ENCODE measurements at places on chromosomes 2 and 18.

DNA sequence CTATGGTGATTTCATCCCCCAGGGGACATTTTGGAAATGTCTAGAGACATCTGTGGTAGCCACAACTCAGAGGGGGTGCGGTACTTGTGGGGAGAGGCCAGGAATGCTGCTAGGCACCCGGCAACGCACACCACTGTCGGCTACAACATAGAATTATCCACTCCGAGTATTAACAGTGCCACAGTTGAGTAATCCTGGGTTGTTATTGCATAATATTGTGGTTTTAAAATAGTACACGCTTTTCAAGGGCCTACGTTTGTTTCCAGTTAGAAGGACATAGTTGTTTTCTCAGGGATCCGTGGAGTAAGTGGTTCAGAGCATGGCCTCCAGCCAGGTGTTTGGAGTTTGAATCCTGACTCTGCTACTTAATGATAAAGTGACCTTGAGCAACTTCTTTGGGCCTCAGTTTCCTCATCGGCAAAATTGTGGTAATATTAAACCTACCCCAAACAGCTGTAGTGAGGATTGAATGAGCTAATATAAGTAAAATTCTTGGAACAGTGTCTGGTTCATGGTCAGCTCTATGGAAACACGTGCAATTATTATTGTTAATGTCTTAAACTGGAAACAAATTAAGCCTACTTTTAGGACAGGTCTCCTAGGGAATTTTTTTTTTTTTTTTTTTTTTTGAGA, 24.5 kb downstream of the CYP27A1 start:
- DNase-seq, result no peak

DNA sequence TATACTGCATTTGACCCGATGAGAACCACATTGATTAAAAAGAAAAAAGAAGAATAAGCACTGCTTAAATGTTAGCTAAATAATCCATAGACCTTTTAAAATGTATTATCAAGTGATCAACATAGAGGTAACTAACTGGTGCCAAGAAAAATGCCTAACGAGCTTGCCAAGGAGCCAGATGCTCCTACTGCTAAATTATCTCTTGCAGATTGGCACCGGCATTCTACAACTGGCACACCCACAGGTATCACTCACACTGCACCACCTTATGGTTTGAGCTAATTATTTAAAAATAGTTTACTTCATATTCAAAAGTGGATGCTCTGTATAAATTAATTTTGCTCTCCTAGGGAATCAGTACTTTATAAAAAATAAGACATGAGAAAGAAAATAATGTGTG, 341.6 kb upstream of the CDH7 start:
- no peak for DNase-seq

- DNase-seq, result no peak
Observed at GRCh38 chr2:117536139-117536538, 278.4 kb upstream of the DDX18 start.

GRCh38 chr2:132607426-132608090, 62.4 kb downstream of the LYPD1 start:
- no peak for DNase-seq

- no peak for DNase-seq
Observed at GRCh38 chr2:159518321-159519005, 97.9 kb downstream of the BAZ2B start.

- no peak for DNase-seq
Observed at GRCh38 chr2:9309147-9309546, 102.5 kb downstream of the ASAP2 start.

- DNase-seq, result no peak
Observed at GRCh38 chr2:123101434-123101833, 923.7 kb upstream of the CNTNAP5 start.

DNA sequence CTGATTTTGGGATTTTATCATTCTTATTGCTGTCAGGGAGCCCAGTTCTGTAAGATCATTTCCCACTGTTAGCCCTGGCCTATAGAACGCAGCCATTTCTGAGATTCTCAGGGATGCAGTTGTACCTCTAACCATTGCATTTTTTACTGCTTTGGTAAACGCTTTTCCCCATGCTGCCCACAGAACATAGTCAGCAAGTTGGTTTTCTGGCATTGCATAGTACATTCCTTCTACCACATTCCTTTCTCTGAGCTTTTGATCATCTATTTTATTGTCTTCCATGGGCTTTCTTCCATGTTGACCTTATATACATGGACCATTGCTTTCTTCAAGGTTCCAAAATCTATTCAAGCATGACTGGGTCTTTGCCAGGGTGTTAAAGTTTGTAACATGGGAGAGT, 86.8 kb upstream of the ST6GAL2 start:
- no peak for DNase-seq

- no peak for DNase-seq
Observed at GRCh38 chr2:230916218-230916617, 8.8 kb downstream of the GPR55 start.

DNA sequence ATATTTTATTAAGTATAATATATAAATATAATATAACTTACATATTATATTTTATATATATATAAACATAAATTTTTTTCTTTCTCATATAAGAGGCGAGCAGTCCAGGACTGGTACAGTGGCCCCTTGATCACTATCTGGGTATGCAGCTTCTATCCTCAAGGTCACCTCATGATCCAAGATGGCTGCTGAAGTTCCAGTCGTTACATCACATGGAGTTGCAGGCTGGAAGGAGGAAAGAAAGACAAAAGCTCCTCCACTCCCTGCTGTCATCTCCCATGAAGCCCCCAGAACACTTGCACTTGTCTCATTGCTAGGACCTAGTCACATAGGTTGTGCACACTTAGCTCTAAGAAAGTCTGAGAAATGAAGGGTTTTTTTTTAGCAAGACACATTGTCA, 145.1 kb upstream of the SLC1A4 start:
- DNase-seq, result no peak

GRCh38 chr2:696999-697627, 19.9 kb upstream of the TMEM18 start:
- DNase-seq, result no peak

DNA sequence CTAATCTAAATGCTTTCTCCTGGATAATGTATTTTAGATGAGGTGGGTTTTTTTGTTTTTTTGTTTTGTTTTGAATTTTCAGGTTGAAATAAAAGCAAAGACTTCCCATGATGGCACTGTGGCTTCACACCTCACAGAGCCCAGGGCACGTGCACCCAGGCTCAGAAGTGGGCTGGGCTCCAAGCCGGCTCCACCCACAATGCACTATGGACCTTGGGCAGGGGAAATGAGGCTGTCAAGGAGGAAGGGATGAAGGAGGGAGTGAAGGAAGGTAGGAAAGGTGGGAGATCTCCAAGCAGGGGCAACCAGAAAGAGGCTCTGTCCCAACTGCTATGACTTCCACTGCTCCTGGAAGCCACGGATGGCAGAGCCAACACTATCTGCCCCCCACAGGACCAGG, 60.4 kb downstream of the BIN1 start:
- DNase-seq, result no peak

- DNase-seq, result no peak
Observed at GRCh38 chr2:182824056-182824766, 42.2 kb downstream of the FRZB start.

- peak; percentile 21 for DNase-seq
Observed at GRCh38 chr18:23135550-23136325, 453 bp downstream of the CABLES1 start.

DNA sequence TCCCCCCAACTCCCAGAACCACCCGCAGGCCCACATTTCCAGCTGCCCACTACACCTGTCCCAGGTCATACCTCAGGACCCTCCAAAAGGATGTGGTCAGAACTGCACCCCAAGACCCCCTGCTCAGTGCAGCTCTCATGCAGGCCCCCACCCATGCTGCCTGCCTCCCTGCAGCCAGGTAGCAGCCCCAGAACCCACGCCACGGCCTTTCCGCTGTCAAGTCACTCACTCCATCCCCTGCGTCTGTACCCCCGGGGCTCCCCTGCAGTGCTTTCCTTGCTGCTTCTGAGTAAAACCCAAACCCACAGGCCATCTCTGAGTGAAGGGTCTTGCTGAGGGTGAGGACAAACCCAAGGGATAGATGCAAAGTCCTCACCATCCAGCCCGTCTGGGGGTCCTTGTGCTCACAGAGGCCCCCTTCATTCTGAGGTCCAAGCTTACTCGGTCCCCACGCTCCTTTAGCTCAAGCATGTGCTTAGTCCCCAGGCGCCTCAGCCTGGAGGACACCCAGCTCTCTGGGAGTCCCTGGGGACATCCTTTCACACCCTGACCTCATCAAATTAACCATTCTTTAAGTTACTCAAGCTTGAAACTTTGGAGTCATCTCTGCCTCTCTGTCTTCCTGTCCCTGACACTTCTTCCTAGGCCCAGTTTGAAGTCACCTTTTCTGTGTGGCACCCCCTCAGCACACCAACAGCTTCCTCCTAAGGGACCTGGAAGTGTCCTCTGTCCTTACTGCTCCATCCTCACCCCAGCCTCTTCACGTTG, 130.1 kb downstream of the SMAD7 start:
- no peak for DNase-seq

- DNase-seq, result no peak
Observed at GRCh38 chr18:13110559-13110958, 108.0 kb upstream of the LDLRAD4 start.

DNA sequence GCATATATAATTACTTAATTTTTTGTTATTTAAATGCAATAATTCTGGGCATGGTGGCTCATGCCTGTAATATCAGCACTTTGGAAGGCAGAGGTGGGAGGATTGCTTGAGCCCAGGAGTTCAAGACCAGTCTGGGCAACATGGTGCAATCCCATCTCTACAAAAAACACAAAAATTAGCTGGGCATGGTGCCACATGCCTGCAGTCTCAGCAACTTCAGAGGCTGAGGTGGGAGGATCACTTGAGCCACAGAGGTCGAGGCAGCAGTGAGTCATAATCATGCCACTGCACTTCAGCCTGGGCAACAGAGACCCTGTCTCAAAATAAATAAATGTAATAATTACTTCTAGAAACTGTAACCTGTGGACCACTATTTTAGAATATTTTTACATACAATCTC, 21.5 kb upstream of the TMEM87B start:
- no peak for DNase-seq
